ENCODE measurements at places on chromosomes 2 and 18.
A peak's percentile ranks its signal among the peaks of the same experiment; 100 is the strongest.

GRCh38 chr2:218026244-218026643, 23.4 kb upstream of the TNS1 start:
- no peak for DNase-seq

DNA sequence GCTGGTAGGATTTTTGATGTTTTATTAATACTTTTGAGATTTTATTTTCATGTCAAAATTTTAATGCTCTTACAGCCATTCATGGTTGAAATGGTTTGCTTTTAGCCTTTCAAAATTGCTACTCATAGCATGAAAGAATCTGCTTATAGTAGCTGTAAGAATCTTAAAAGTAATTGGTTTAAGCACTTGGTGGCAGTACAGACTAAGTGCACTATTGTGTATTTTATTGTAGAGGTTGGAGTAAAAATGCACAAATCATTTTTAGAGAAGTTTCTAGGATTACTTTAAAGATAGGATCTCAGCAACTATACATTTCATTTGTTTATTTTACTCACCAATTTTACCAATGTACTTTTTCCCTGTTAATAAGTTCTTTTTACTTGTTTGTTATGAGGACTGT, 205.8 kb downstream of the SPAG16 start:
- DNase-seq, result no peak

DNA sequence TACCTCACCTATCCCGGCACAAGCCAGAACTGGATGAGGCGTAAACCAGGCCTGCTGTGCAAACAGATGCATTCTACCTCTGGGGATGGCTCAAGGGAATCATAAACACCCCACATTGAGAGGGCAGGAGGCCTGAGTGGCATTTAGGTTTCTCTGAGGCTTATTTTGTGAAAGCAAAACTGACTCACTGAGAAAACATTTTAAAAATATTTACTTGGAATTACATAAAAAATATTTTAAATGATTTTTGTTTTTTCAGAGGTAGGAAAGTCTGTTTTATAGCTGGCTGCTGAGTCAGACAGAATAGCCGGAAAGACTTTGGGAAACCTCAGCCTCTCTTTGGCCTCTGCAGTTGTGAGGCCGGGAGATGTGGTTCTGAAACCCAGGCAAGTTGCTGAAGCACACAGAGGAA, 244.1 kb downstream of the NCKAP5 start:
- DNase-seq, result no peak

GRCh38 chr2:232537499-232537898, 2.0 kb upstream of the CHRNG start:
- no peak for DNase-seq

GRCh38 chr18:56815926-56816325, 164.8 kb downstream of the WDR7 start:
- no peak for DNase-seq

- no peak for DNase-seq
Observed at GRCh38 chr2:135561925-135562324, 30.6 kb downstream of the R3HDM1 start.

- DNase-seq, result no peak
Observed at GRCh38 chr2:8514796-8515758, 166.8 kb upstream of the ID2 start.

- DNase-seq, result no peak
Observed at GRCh38 chr2:177275743-177276055, 11.2 kb upstream of the NFE2L2 start.

DNA sequence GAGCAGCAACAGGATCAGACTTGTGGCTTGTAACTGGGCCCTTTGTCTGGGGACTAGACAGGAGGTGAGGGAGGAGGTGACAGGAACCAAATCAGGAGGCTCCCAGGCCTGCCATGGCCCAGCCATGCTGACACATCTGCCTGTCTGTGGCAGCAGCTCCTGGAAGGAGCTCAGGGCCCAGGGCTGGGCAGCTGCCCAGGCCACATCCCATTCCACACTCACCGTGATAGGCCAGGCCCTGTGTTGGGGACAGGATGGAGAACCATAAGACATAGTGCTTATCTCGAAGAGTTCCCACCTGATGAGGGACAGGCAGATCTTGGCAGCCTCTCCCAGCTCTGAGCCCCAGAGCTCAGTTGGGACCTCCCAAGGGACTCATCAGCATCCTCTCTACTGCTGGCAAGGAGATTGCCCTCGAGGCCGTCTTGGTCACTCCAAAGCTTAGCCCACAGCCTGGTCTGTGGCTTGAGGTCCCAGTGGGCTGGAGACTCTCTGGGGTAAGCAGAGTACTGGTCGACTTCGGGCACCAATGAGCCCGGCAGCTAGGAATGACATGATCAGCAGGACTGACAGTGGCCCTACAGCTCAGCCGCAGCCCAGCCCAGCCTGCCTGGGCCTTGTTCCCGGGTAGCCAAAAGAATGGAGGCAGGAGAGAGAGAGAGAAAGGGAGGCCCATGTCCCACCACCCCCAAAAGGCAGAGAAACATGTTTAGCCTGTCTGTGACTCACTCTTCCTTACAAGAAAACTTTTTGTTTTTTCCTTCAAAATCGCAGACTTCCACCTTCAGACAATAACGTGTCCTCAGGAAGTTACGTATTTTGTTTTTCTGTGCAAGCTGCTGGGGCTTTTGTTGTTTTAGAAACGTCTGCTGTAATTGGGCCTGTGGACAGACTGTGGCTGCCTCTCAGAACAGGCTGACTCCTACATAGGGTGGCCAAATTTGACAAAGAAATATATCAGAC, 82.1 kb downstream of the HS1BP3 start:
- DNase-seq, result no peak

- DNase-seq, result no peak
Observed at GRCh38 chr2:100513650-100514049, 43.4 kb downstream of the NMS start.

- DNase-seq, result peak; percentile 39
Observed at GRCh38 chr2:85428343-85428881, 9.9 kb downstream of the SH2D6 start.

- DNase-seq, result no peak
Observed at GRCh38 chr2:86706220-86706619, 13.9 kb upstream of the RMND5A start.

- DNase-seq, result no peak
Observed at GRCh38 chr18:36547544-36547943, 250.0 kb downstream of the FHOD3 start.

DNA sequence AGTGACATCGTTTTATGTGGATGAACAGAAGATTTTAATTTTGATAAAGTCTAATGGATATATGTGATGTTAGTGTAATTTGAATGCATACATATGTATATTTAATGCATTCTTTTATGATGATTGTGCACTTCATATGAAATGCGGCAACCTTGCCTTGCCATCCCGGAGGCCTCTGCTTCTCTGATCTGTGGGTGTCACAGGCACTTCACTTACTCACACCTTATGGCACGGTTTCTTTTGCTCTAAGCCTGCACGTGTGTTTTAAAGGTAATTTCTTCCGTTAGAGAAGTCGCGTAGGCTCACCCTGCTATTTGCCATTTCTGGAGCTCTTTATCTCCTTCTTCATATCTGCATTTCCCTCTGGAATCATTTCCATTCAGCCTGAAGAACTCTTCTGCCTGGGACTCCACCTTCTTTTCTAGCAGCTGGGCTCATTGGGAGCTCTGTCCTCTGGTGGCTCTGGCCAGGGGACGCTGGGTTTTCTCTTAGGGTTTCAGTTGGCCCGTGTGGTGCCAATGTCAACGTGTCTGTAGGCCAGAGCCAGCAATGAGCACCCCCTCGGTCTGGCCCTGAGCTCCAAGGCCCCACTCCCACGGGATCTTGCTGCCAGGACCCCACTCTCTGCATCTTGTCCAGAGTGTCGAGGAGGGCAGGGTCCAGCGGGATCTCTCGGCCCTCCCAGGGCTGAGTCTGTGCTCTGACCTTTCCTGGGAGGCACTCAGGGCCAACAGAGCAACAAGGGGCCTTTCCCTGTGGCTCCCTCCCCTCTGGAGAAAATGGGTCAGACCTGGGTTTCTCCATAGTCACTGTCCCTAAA, 97.3 kb downstream of the RTP5 start:
- DNase-seq, result no peak

- DNase-seq, result no peak
Observed at GRCh38 chr2:26705126-26705525, 12.6 kb downstream of the KCNK3 start.

- DNase-seq, result no peak
Observed at GRCh38 chr18:68215931-68216330, 499.0 kb downstream of the TMX3 start.

DNA sequence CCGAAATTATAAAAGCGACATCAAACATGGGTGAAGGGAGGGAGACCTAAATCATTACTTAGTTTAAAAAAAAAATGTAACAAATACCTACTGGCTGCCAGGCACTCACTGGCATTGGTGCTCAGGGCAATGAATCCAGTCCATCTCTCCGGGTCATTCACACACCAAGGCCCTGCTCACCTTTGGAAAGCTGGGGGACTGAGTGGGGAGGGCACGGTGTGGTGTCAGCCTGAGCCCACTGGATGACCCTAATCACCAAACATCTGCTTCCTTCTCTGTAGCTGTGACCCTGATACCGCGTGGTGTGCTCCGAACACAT, 336 bp upstream of the DDX1 start:
- DNase-seq, result no peak

- DNase-seq, result no peak
Observed at GRCh38 chr2:211957799-211958198, 580.8 kb downstream of the ERBB4 start.

DNA sequence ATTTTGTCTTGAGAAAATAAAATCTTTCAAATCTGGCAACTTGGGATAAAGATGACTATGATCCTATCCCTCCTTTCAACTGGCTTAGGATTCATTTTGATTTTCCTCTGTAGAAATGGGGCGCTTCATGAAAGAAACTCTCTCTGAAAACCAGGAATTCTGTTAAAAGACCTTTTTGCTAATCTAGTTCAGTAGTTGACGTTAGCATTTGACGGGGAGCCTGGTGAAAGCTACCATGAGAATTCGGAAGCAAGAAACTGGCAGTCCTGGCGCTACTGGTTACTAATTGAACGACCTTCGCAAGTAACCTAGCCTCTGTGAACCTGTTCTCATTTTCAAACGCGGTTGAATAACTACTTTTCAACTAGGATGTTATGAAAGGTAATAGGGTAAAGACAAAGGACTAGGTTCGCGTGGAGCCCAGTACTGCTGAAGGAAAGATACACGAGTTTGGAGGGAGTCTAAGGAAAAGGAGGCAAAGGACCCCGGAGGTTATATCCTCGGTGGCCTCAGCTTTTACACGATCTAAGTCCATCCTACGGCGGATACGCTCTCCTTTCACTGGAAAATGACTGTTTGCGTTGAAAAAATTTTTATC, 604 bp upstream of the STK11IP start:
- DNase-seq, result no peak

DNA sequence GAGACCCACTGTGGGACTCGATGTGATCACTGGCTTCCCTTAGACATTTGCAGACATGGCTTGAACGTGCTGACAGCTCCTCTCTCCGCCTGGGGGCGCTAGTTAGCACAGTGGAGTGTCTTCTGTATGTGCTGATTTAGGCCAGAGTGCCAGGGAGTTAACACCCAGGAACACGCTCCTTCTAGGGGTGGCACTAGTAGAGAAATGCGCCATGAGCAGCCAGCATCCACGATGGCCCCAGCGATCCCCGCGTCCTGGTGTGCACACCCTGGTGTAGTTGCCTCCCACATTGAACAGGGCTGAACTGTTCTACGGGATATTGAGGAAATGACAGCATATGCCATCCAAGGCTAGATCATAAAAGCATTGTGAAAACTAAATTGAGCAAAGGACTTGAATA, 11.4 kb upstream of the NMUR1 start:
- DNase-seq, result no peak

GRCh38 chr2:17976871-17977746, 98.6 kb downstream of the KCNS3 start:
- no peak for DNase-seq

DNA sequence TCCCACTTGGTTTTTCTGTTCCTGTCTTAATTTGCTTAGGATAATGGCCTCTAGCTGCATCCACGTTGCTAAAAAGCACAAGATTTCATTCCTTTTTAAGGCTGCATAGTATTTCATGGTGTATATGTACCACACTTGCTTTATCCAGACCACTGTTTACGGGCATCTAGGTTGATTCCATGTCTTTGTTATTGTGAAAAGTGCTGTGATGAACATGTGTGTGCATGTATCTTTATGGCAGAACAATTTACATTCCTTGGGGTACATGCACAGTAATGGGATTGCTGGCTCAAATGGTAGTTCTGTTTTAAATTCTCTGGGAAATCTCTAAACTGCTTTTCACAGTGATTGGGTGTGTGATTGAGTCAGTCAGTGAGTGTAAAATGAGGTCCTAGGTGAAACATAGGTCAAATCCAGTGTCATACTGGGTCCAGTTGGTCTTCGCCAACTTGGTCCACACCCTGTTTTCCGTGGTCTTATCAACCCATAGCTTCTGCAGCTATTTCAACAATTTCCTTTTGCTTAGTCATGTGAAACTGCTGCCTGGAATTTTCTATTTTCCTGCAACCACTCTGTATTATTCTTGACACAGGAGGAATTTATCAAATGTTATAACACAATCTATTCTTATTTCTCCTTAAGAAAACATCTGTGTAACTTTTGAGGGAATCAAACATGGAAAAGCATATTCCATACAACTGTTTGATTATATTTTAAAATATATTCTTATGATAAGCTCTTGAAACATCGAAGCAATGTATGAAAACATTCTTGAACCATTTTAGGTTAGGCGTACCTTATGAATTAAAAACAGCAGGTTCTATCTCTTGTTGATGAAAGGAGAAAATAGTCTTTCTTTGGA, 82.9 kb downstream of the ADCYAP1 start:
- DNase-seq, result no peak

GRCh38 chr2:30778611-30779010, 28.6 kb downstream of the CAPN13 start:
- no peak for DNase-seq

GRCh38 chr2:10277293-10278028, 25.2 kb upstream of the HPCAL1 start:
- no peak for DNase-seq

DNA sequence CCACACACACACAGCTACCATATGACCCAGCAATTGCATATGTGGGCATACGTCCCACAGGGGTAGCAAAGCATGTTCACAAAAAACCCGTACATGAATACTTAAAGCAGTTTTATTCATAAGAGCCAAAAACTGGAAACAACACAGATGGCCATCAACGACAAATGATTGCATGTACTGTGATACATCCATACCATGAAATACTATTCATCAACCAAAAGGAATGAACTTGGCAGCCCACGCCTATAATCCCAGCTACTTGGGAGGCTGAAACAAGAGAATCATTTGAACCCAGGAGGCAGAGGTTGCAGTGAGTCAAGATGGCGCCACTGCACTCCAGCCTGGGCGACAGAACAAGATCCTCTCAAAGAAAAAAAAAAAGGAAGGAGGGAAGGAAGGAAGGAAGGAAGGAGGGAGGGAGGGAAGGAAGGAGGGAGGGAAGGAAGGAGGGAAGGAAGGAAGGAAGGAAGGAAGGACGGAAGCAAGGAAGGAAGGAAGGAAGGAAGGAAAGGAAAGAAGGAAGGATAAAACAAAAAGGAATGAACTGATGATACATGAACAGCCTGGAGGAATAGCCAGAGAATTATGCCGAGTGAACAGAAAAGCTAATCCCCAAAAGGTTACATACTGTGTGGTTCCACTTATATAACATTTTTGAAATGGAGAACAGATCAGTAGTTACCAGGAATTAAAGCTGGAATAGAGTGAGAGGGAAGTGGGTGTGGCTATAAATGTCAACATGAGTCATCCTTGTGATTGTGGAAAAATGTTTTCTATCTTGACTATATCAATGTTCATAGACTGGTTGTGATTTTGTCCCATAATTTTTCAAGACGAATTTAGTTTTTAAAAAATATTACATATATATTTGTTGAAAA, 19.6 kb upstream of the YPEL5 start:
- no peak for DNase-seq
